ENCODE measurements at places on chromosomes 4 and X. TPM values are rescaled to one million over a fixed set of nuclear protein-coding genes. Genes with fewer than 3 reads are reported as not detected.

DNA sequence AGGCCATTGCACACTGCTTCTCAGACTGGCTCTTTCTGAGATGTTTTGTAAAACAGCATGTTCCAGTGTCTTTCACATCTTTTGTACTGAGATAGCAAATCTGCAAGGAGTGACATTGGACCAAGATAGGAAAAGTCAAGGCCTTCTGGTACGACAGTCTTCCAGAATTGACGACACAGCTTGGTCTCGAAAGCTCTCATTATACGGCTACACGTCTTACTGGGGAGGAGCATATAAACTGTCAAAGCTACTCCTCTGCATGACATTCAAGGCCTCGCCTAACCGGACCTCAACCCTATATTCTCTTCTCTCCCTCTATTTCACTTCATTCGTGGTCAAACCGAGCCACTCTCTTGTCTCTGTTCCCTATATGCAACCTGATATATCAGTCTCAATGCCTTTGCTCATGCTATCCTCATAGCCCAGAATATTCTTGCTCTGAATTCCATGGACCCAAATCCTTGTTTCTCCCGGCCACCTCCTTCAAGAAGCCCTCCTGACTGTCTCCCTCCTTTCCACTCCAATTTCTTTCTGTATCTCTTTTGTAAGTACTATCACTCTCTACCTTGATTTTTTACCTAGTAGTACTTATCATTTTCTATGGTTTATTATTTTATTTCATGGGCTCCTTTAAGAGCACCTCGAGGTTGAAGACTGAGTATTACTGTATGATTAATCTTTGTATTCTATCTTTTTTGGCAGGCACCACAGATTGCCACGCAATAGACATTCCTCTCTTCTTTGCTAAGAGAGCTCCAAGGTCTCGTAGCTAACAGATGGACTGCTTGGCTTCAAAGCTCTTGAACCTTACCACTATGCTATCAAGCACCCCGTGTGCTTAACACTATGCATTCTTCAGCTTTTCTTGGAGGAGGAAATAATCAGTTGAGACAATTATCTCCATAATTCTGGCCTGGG, 35.1 kb downstream of the RBM47 start:
- H3K4me1 ChIP-seq = no peaks in the 10 kb centered on the region
- H3K27me3 ChIP-seq = no peaks in the 10 kb centered on the region
- H3K27ac ChIP-seq = no peak overlapping the region
- DNase-seq = no peak
- H3K4me3 ChIP-seq = no peak overlapping the region

- no peaks in the 10 kb centered on the region for H3K36me3 ChIP-seq
- H3K27ac ChIP-seq = no peak overlapping the region
- no peak for DNase-seq
Observed at GRCh38 chr4:188727746-188728145, 588.5 kb downstream of the TRIML1 start.

- no peaks in the 10 kb centered on the region for H3K27me3 ChIP-seq
- no peaks in the 10 kb centered on the region for H3K36me3 ChIP-seq
- H3K4me1 ChIP-seq = no peaks in the 10 kb centered on the region
Observed at GRCh38 chr4:157882901-157883300, 289.9 kb downstream of the GASK1B start.

DNA sequence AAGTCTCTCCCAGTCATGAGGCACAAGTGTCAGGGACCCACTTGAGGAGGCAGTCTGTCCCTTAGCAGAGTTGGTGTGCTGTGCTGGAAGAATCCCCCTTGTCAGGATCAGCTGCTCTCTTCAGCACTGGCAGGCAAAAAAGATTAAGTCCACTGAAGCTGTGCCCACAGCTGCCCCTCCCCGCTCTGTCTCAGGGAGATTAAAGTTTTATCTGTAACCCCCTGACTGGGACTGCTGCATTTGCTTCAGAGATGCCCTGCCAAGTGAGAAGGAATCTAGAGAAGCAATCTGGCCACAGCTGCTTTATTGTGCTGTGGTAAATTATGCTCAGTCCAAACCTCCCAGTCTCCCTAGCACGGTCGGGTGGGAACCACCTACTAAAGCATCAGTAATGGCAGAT, 37.4 kb upstream of the HEPH start:
- DNase-seq = no peak
- no peak overlapping the region for H3K27ac ChIP-seq
- H3K36me3 ChIP-seq = no peaks in the 10 kb centered on the region
- H3K4me1 ChIP-seq = no peaks in the 10 kb centered on the region
- H3K4me3 ChIP-seq = no peak overlapping the region

DNA sequence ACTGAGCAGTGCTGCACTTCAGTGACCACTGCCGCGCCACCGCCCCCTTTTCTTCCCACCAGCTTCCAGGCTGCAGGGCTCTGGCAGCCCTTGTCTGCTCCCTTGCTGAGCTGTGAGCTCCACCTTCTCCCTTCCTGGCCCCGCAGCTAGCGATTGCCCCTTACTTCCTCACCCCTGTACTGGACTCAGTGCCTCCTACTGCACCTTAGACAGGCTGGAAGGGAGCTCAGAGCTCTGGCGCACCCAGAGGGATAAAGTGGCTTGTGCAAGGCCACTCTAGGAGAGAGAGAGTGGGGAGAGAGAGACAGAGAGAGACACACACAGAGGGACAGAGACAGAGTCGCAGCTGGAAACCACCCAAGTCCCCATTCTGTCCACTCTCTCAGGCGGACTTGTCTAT, 6.0 kb downstream of the RASL11B start:
- H3K4me3 ChIP-seq = no peak overlapping the region
- no peaks in the 10 kb centered on the region for H3K27me3 ChIP-seq
- no peak for DNase-seq
- peaks cover 9% of the 10 kb centered on the region for H3K36me3 ChIP-seq
- H3K4me1 ChIP-seq = peaks cover 52% of the 10 kb centered on the region
- H3K27ac ChIP-seq = no peak overlapping the region

GRCh38 chr4:25632135-25632534, 23.5 kb upstream of the SLC34A2 start:
- H3K27me3 ChIP-seq = no peaks in the 10 kb centered on the region
- DNase-seq = no peak
- H3K4me1 ChIP-seq = no peaks in the 10 kb centered on the region
- H3K36me3 ChIP-seq = no peaks in the 10 kb centered on the region

FGD1 gene
- total RNA-seq = 3.7 TPM

Data from esophagus muscularis mucosa (tissue), 4 donors.